ENCODE measurements at places on chromosomes 1 and 21.

GRCh38 chr1:1182491-1183220, 9.0 kb downstream of the TTLL10 start:
- DNase-seq = no peak

GRCh38 chr1:199799116-199799515, 228.4 kb upstream of the NR5A2 start:
- DNase-seq = no peak

DNA sequence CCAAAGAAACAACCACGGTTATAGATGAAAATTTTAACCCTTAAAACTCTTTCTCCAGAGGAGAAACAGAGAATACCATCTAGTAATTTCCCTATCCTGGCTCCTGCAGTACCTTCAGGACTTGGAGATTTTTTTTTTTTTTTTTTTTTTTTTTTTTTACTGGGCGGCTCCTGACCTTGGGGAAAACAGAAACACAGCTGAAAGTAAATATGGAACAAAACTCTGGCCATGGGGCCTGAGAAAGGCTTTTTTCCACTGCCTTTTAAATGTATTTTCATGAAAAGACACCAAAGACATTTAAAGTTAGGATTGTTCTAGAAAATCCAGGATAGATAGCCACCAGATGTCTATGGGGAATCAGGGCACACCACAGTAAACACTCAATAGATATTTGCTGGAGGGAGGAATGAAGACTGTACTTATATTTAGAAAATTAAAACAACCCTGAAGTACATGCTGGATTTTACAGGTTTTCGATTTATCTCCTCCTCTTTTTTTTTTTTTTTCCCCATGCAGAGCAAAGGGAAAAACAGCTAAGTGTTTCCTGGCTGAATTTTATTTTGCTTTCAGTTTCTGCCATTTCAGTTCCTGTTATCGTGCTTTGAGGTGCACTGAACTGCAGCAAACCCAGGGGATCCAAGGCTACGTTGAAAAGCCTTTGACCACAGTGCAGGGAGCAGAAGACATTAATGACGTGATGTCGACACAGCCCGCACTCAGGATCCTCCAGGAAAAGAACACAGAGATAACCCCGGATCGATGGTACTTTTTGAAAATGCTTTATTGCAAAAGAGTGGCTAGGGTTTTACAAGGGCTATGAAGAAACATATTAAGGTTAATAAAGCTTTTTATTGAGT, 35.7 kb upstream of the CNN3 start:
- peak; percentile 56 for DNase-seq

DNA sequence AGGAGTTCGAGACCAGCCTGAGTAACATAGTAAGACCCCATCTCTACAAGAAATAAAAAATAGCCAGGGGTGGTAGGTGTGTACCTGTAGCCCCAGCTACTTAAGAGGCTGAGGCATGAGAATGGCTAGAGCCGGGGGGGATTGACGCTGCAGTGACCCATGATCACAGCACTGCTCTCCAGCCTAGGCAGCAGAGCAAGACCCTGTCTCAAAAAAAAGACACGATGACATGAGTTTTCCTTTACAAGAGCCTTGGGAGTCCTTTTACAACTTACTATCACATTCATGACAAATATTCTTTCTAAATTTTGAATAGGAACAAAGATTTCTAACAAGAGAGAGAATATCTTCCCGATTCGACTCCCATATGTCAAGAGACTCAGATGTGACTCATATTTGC, 3.3 kb upstream of the BRWD1 start:
- DNase-seq = no peak

- no peak for DNase-seq
Measured at GRCh38 chr1:170162459-170163246, 16.9 kb downstream of the NTMT2 start.

DNA sequence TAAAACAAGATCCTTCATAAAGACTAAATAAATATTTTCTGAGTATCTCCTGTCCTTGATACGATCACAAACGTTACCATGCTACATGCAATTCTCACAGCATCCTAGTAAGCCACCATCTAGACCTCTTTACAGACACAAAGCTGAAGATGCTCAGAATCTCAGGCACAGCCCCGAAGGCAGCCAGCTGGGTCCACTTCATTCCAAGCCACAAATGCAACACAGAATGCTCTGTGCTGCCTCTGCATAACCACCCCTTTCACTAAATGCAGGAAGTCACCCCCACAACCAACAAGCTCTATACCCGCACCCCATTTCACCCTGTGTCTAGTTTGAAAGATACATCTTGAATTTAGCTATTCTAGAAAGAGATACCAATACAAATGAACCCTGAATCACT, 12.9 kb downstream of the RCAN1 start:
- no peak for DNase-seq

GRCh38 chr1:162554258-162554657, 7.3 kb upstream of the UAP1 start:
- DNase-seq = no peak

- DNase-seq = no peak
Measured at GRCh38 chr21:16134134-16134533, 404.4 kb downstream of the USP25 start.

DNA sequence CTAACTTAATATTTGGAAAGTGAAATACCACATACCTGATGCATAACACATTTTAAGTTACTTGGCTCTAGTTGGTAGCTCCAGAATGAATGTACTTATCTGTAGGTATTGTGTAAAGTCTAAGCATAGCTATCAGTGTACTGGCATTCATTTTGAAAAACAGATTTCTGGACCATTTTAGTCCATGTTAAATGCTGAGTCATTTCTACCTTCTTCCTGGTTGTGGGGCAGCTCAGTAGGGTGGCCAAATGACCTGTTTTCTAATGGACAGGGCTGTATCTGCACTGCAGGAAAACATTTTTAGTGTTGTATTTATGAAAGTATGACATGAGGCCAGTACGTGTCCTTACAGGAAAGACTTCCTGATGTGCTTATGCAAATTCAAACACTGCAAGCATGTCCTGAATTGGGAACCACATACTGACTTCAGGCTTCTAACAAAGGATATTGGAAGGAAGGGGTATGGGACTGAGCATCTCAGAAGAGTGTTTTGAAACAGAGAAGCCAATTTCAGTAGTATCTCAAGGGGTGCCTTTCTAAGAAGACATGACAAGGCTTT, 300.3 kb upstream of the B3GALT2 start:
- no peak for DNase-seq
